Nephron progenitor cell (in vitro differentiated cells): ENCODE measurements at places on chromosomes 12 and 14.

GRCh38 chr12:129339336-129339735 lies 486.1 kb downstream of the GLT1D1 start:
- no peak for DNase-seq

GRCh38 chr14:100065942-100066574 lies 836 bp downstream of the EVL start:
- DNase-seq = no peak

- no peak for DNase-seq
These were observed 78.8 kb upstream of the NEDD1 start for GRCh38 chr12:96828169-96828789.

GRCh38 chr12:54821676-54822075 lies 32.6 kb upstream of the MUCL1 start:
- DNase-seq = no peak

- DNase-seq = no peak
These were observed 636.6 kb downstream of the FLRT2 start for GRCh38 chr14:86166541-86166940.
